ENCODE measurements at places on chromosomes 1 and 21.

- no peak for DNase-seq
These were observed 45.4 kb downstream of the ILDR2 start for GRCh38 chr1:166929911-166930310.

GRCh38 chr1:30417001-30417700 lies 306.2 kb downstream of the MATN1 start:
- no peak for DNase-seq

- DNase-seq = no peak
These were observed 382.9 kb upstream of the B3GALT2 start for GRCh38 chr1:193569096-193569982.

GRCh38 chr1:26942656-26943055 lies 17.6 kb downstream of the KDF1 start:
- DNase-seq = no peak

DNA sequence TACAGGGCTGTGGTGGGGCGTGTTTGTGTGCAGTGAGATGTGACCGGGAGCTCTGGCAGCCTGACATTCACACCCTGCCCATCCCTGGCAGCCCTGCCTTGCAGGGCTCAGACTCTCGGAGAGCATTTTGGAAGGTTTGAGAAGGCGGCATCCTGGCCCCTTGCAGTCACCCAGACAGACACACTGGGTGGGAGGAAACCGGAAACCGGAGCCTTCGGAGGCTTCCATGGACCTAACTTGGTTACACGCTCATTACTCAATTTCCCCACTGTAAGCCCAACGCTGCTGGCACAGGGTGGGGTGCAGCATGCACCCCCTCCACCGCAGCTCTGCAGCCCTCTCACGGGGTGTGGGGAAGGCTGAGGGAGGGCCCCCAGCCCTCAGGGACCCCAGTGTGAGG lies 22.2 kb upstream of the RSPO1 start:
- no peak for DNase-seq

GRCh38 chr1:27934818-27935549 lies at the start of gene SMPDL3B:
Gene SMPDL3B, plus strand, starts transcription at chr1:27935000. Its CDS starts 184 bp downstream, at chr1:27935184.
- no peak for DNase-seq

GRCh38 chr1:202587859-202588485 lies 122.3 kb downstream of the SYT2 start:
- no peak for DNase-seq

DNA sequence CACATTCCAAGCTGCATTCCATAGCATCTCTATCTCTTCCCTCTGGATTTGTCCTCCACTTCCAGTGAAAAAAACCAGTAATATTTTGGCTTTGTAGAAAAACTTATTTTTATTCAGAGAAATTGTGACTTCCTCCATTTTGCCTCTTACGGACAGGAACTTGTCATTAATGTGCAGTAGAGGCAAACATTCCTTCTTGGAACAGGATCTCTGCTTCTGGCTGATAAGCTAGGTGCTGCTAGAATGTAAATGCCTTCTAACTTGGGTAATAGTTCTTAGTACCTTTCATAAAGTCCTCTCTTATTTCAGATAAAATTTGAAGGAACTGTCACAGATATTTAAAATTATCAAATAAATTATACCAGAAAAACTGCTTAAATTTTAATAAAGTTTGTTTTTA lies 707.8 kb downstream of the USP25 start:
- DNase-seq = no peak

- DNase-seq = no peak
These were observed 6.5 kb downstream of the ZP4 start for GRCh38 chr1:237884237-237884636.

- no peak for DNase-seq
These were observed 28.4 kb downstream of the FCRL5 start for GRCh38 chr1:157523774-157524493.

DNA sequence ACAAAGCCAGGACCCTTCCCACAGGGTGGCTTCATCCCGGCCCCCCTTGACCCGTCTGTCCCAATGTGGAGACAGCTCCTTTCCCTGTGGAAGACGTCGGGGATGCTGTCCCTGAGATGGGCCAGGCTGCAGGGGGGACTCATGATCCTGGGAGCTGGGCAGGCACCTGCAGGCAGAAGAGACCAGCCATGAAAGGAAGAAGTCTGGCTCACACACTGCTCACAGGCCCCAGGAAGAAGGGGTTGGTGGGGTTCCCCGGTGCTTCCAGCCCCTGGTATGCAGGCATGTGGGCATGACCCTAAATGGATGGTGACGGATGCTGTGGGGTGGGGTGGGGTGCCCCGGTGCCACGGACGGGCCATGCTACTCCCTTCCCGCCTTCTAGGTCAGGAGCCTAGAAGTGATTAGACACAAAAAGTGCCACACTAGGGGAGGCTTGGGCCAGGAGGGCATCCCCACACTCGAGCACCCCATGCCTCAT lies 8.3 kb downstream of the ACTRT2 start:
- no peak for DNase-seq

GRCh38 chr1:181128592-181129497 lies 40.3 kb downstream of the IER5 start:
- no peak for DNase-seq

DNA sequence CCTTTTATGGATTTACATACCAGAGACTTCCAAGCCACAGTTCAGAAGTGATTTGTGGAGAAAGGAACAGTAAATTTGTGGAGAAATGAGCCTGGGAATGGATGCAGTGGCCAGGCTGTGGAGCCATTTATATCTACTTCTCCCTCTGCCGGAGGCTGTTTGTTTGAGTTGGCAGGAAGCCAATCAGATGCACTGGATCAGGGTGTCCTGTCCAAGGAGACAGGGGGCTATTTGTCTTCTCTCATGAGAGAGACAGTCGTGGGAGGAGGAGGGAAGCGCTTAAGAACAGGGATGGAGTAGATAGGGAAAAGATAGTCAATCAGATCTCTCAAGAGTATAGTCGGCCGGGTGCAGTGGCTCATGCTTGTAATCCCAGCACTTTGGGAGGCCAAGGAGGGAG lies 2.8 kb upstream of the HAPLN2 start:
- DNase-seq = no peak

DNA sequence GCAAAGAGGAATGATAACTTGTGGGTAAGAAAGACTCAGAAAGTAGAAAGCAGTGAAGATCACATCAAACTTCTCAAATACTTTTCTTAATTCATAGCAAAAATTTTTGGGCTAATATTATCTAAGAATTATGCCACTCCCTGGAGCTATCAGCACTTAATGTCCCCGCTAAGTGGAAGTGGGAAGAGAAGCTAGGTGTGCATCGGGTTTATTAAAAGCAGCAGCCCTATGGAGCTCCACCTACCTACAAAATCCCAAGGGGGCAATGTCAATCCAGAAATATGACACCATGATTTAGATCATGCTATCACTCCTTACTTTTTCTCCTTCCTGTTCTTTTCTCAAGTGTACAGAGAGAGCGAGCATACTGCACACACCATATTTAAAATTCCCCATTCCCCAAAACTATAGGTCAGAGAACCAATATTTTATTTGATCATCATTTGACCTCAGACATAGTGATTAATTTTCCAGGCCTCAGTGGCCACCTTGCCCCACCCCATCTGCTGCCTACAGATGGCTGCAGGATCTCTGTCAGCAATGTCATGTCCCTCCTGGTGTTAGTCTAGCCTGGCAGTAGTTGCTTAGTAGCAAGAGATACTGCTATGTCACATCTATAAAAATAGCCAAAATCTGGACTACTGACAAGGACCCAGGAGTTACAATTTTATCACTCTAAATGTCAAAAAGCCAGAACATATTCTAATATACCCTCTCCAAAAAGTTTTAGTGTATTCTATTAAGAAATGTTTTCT lies 66.6 kb downstream of the MAP3K21 start:
- no peak for DNase-seq

GRCh38 chr1:204574016-204574864 lies 58.0 kb downstream of the MDM4 start:
- DNase-seq = no peak

DNA sequence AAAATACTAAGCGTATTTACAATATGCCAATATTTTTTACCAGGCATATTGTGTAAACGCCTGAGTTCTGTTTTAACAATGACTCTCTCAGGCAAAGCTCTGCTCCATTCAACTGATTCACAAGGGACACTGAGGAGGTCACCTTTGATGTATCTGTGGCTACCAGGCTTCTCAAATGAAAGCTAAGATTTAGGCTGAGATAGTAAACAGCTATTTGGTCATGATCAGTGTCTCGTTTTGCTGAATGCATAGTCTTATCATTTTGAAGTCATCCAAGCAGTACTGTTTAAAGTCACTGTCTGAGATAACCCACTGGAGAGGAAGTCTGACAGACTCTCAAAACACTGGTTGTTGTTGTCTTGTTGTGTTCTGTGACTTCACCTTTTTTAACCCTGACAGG lies 13.7 kb upstream of the PLPPR5 start:
- DNase-seq = no peak

DNA sequence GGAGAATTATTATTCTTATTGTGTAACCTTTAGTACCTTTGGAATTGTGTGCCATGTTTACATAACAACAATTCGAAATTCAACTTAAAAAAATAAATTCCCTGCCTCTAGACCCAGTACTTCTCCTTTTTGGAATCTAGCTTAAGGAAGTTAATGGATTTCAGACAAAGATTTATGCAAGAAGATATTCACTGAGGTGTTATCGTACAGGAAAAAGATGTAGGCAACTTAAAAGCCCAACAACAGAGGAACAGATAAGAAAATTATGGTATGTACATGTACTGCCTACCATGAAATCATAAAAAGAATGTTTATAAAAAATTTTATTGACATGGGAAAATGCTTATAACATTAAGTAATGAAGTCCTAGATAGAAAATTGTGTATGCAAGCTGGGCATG lies 18.2 kb upstream of the STMN1 start:
- no peak for DNase-seq

DNA sequence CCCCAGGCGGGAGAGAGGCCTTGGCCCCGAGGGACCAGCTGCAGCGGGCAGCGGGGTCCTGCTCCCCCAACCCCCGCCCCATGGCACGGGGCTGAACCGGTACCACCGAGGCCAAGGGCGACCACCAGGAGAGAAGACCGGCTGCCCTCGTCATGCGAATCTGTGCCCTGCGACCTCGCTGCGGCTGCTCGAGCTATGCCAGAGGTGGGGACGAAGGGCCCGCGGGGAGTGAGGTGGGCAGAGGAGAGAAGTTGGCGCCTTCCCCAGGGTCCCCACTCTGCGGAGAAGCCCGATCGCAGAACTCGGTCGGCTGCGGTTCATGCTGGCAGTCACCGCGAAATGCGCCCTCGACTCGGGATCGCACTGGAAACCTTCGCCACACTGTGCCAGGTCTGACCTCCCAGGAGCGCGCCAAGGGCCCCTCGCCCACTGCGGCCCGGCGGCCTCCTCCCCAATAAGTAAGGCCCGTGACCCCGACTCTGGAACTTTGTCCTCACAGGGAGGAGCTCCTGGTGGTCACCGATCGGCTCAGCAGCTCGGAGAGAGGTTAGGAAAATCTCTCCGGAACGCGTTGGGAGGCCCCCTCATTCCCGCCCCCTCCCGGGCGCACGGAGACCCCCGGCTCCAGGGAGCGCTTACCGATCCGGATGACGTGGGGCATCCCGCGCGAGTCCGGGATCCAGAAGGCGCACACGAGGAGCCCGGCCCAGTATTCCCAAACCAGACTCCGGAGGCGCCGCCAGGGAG lies 787 bp downstream of the GRIK3 start:
- DNase-seq = no peak

- DNase-seq = no peak
These were observed 36.8 kb downstream of the CDC7 start for GRCh38 chr1:91537281-91537986.

GRCh38 chr21:15520811-15521643 lies 208.8 kb upstream of the USP25 start:
- no peak for DNase-seq

GRCh38 chr1:6832531-6833188 lies 47.4 kb downstream of the CAMTA1 start:
- no peak for DNase-seq

GRCh38 chr1:156993426-156994147 lies 52.0 kb downstream of the ARHGEF11 start:
- no peak for DNase-seq

GRCh38 chr1:41286992-41287391 lies 44.9 kb upstream of the SCMH1 start:
- DNase-seq = no peak

- DNase-seq = peak; percentile 48
These were observed 43.9 kb upstream of the LYST start for GRCh38 chr1:235910357-235911299.

GRCh38 chr1:153233448-153233847 lies 16.1 kb downstream of the PRR9 start:
- no peak for DNase-seq

DNA sequence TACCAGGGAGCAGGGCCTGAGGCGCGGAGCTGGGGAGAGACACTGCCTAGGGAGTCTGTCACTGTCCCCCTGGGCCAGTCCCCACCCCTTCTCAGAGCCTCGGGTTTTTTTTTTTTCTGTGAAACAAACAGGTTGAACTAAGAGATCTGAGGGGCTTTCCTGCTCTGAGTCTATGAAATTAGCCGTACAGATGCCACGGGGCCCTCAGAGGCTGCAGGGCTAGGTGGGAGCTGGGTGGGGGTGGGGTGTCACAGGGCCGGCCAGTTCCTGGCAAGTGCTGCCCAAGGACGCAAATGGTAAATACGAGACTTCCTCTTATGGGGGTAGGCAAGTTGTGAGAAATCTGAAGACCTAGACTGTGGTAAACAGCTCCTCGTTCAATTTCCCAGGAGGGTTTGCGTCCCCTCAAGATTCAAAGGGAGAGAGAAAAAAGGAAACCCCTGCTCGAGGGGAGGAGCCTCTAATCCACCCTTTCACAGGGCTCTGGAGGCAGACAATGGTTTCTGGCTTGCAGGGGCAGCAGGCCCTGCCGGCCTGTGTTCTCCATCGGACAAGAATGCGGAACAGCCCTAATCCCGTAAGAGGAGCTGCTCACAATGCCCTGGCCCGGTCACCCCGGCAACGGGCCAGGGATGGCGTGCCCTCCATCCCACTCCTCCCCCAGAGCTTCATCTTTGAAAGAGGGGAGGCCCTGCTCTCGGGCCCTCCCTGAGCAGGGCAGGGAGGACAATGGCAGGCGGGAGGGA lies 7.8 kb downstream of the NUAK2 start:
- no peak for DNase-seq

DNA sequence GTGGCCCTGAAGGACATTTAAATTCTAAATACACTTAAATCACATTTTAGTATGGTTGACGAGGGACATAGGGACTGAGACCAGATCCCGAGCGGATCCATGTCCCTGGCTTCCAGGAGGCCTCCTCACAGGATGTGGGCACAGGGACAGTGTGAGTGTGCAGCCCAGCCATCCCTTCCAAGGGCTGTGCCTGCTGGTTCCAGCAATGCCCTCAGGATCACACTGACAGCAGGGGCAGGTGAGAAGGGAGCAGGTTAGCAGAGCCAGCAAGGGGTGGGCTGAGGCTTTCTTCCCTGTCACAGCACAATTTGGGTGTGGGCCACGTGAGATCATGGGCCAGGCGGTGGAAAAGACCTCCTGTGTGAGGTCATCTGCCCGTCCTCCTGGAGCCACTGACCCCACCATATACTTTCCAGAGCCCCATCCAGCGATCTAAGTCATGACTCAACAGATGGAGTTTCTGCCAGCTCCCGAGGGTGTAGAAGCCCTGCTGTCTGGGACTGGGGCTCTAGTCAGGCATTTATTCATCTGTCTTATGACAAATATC lies 37.0 kb upstream of the PRSS38 start:
- no peak for DNase-seq
